C1 segment of cervical spinal cord (tissue), 14 donors: ENCODE measurements at places on chromosomes 4 and X.

GRCh38 chr4:183342541-183343533 is 20.6 kb upstream of the CLDN24 start:
- DNase-seq: no peak

- no peak for DNase-seq
These were observed 46.2 kb downstream of the PCDH19 start for GRCh38 chrX:100363896-100364295.

DNA sequence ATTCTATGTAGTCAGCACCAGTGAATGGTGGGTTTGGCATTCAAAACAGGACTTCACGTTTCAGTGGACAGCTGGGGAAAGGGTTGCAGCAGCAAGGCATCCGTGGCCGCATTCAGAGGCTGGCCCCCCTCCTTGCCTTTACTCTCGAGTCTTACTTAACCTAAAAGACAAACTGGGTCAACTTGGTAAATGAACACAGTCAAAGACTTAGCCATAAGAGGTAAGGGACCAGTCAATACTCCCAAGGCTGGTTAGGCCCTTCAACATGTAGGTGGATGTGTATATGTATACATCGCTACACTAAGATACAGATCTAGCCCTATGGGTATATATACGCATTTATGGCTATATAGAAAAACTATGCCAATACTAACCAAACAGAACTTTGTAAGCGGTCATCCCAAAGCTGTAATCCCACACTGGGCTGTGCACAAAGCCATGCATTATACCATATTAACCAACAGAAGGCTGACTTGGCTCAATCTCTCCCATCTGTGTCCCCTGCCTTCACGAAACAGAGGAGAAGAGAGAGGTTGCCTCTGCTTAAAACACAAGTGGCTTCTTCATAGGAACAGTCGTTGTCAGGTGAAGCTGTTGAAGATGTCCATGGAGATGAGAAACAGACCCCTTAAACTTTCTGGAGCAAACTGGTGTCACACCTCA is 61.9 kb downstream of the TSC22D3 start:
- DNase-seq: no peak

- DNase-seq: no peak
These were observed 243.6 kb upstream of the GPRIN3 start for GRCh38 chr4:89551191-89551590.

DNA sequence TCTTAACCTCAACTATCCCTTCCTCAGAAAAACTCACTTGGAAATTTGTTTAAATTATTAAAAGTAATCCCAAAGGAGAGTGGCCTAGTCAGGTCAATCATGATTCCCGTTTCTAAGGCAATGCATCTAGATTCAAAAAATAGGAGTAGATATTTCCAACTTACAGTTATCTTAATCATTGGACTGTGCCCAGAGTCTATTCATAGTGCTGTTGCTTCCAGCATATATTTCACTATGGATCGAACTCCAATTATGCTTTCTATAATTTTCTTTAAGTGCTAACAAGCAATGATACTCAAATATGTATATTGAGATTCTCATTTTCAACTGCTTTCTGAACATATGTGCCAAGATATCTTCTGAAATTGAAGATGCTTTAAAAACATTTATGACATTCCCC is 229.2 kb upstream of the NWD2 start:
- no peak for DNase-seq

DNA sequence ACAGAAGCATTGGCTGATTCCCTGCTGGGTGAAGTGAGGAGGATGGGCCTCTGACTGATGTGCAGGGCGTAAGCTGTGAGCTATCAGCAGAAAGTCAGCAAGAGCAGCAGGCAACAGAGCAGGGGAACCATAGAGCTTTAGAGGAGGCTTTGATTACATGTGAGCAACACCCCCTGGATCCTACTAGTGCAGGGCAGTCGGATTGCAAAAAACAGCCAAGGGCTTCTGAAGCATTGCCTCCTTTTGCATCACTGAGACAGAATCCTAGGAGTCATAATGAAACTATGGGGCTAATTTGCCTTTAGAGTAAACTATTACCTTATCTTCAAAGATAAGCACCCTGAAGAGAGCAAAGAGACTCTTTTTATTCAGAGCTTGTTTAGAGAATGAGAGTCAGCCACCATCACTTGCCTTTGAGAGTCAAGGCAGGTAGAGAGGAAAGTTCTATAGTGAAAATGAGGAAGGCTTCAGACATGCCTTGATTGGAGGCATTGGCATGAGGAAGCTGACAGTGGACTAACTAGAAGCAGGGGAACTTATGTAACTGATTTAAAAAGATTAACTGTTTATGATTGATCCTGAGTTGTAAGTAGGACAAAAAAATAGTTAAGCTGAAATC is 420.3 kb downstream of the PDHA2 start:
- no peak for DNase-seq

DNA sequence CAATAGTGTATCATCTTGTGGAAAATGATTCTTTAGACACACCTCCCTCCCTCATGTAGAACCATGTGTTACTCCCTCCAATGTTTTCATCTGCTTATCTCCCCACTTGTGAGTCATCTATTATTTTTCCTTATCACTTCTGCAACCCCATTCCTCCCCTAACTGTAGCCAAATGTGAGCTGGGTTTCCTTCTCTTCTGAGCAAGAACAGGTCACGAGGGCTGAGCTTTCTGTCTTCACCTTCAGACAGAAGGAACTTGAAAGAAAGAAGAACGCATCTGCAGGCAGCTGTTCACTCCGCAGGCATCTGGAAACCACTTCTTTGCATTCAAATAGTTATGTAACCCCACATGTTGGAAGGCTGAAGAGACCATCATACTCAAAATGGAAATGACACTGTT is 1.8 kb downstream of the PPP1R2C start:
- DNase-seq: no peak

DNA sequence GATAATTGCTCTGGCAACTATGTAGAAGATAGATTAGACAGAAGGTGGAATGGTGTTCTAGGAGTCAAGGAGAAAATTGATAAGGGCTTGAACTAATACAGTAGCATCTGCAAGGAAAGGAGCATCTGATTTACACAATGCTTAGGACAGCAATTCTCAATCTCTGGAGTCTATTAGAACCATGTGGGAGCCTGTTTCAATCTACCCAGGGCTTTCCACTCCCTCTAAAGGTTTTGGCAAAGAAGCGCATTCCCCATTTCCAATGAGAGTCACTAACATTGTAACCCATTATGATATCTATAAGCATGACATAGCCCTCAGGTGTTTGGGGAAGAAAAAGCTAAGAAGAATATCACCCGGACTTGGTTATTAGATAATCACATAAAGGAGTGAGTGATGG is 168.2 kb downstream of the COL25A1 start:
- DNase-seq: no peak

DNA sequence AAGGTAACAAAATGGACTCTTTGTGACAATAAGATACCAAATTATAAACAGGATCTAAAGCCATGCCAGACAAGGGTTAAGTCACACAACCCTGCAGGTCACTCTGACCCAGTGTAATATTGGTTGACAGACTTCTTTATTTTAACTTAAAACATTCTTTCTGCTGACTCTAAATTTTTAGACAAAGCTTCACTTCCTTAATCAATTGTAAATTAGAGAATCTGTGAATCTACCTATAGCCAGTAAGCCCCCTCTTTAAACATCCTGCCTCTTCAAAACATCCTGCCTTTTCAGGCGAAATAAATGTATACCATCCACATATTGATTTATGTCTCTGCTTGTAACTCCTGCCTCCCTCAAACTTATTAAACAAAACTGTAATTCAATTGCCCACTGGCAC is 14.2 kb downstream of the NUDT6 start:
- DNase-seq: no peak

DNA sequence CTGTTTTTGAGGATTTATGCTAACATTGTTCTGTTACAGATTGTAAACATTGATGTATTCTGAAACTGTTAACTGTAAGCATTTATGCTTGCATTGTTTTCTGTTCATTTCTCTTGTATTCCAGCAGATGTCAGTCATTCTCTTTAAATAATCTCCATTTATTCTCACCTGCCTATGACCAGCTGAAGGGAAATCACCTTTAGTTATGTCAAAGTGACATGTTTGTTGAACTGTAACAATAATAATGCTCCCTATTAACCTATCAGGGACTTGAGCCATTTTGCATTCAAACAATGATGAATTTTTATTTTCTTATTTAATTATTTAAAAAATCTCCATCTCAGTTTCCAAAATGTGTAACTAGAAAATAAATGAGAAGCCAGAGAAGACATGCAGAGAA is 58.0 kb downstream of the SPCS3 start:
- DNase-seq: no peak

- no peak for DNase-seq
These were observed 9.4 kb upstream of the NKX1-1 start for GRCh38 chr4:1415681-1415981.

DNA sequence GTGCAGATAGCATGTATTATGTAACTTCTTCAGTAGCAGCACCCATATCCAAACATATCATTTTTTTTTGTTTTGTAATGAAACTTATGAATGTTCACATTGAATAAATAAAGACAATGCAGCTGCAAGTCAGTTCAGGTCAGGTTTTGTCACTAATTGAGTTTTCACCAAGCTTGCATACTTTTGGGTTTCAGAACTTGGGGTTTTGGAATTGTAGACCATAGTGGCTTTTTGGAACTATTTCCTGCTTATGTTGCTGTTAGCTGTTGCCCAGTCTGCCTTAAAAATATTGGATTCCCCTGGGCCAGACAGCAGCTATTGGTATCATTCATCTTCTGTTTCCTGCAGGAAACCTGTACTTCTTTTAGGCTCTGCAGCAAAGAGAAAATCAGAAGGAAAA is 113.4 kb upstream of the LIMCH1 start:
- DNase-seq: no peak

DNA sequence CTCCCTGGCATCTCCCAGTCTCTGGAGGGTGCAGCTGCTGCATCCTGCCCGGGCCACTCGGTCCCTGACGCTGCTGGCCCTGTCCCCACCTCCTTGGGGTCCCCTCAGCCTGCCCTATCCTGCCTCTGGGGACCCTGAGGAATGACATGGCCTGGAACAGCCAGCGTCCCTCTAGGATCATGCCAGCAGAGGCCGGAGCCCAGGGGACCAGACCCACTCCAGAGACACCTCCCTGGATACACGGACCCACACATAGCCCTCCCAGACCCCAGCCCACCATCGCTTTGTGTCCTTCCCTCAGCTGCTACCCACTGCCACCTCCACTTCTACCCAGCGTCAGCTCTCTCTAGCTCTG is 35.5 kb downstream of the CPLX1 start:
- no peak for DNase-seq

DNA sequence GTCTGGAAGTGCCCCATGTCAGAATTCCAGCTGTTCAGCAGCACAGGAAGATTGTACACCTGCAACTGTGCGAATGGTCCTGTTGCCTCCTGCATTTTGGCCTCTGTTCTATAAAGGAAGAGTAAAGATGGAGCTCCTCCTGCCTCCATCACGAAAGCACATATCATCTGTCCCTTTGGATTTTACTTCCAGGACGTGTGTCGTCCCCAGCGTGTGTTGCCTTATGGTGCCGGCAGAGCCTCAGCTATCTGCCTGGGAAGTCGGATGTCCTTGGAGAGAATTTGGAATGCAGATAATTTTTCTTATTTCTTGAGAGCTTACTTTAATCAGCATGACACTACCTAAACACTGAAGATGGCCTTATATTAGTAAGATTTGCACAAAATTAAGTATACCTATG is 97.7 kb downstream of the GATB start:
- no peak for DNase-seq
